ENCODE measurements at places on chromosomes 4 and X.

GRCh38 chr4:99379571-99379970 is 27.0 kb upstream of the ADH1C start:
- DNase-seq, result no peak

GRCh38 chr4:176044589-176044951 is 21.1 kb upstream of the WDR17 start:
- no peak for DNase-seq

DNA sequence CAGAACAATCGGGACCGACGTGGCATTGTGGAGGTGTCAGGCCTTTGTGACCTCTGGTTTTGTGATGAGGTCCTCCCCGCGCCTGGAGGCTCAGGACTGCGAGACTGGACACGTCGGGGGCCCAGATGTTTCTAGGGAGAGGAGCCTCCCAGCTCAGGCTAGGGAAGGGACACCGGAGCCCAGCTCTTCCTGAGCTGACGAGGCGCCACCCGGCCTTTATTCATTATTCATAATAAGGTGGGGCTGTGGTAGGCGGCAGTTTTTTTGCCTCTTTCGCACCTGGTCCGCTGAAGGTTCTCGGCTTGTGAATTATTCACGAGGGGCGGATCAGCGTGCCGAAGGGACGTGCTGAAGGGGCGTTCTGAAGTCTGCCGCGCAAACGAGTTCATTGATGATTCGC is 2.3 kb upstream of the UBA1 start:
- peak; percentile 39 for DNase-seq

GRCh38 chrX:39502486-39502885 is 595.3 kb downstream of the BCOR start:
- no peak for DNase-seq

DNA sequence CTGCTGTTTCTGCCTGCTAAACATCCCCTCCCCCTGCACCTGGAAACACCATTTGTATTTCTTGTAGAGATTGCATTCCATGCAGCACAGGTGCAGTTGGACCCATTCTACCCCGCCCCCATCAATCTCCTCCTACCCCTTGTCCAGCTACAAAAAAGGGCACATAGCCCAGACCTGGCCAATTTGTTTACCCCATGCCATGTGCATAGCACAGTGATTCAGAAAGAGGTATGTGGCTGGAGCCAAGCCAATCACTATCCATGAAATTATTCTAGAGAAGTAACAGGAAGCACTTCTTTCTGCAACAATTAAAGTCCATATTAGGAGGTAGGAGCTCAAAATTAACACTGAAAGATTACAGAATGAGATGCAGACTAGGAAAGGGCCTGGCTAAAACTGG is 20.2 kb upstream of the TMEM184C start:
- no peak for DNase-seq

DNA sequence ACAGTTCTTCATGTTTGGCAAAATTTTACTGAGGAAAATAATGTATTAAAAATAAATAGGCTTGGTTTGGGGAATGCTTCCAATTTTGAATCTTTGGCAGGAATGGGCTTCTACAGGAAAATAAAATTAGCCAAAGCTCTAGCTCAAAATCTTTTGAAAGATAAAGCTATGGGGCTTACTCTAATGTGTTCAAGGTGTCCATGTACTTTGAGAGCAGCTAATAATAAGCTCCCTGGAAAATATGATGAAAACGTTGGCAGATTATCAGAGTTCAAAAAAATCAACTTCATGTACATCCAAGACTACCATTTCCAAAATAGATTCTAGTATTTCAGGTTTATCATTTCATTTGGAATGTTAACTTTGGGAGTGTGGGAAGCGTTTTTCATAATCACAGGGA is 158.4 kb downstream of the EMCN start:
- DNase-seq, result no peak

- DNase-seq, result no peak
These were observed 103.3 kb downstream of the DHRSX start for GRCh38 chrX:2397229-2398063.

- DNase-seq, result no peak
These were observed 42.9 kb downstream of the PSAPL1 start for GRCh38 chr4:7391637-7392437.

- DNase-seq, result no peak
These were observed 1.2 kb downstream of the WDR44 start for GRCh38 chrX:118347131-118347530.

DNA sequence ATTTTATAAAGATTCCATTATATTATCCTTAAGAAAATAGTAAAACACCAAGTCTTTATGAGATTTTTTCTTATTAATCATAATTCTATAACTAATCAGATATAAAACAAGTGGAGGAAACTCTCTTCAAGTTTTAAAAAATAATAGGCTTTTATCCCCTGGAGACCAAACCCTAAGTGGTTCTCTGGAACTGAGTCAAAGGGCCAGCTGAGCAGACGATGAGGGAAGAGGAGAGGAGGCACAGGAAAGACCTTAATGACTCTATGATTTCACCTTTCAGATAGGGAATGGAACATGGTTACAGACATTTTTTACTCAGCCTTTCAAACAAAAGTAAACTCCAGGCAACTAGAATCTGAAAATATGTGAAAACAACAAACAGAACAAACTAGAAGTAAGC is 201.8 kb downstream of the SLC39A8 start:
- no peak for DNase-seq

GRCh38 chr4:94373752-94374151 is 31.1 kb upstream of the HPGDS start:
- DNase-seq, result no peak

- no peak for DNase-seq
These were observed 17.8 kb downstream of the ZNF185 start for GRCh38 chrX:152915541-152916241.

DNA sequence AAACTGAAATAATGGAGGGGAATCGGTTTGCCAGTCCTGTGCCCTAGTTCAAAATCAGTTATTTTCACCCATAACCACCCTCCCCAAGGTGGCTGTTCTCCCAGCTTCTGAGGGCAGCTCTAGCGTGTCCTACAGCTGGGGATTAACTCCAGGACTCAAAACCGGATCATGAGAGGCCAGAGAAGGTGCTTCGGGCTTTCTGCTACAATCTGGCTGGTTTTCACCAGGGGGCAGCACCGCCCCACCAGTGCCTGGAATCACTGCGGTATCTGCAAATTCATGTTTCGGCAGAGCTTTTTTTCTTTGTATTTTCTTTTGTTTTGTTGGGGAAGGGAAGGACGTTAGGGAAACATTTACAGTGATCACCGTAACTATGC is 28.4 kb downstream of the PDHA1 start:
- DNase-seq, result peak; percentile 65

GRCh38 chr4:31043382-31044062 is 323.4 kb downstream of the PCDH7 start:
- no peak for DNase-seq

DNA sequence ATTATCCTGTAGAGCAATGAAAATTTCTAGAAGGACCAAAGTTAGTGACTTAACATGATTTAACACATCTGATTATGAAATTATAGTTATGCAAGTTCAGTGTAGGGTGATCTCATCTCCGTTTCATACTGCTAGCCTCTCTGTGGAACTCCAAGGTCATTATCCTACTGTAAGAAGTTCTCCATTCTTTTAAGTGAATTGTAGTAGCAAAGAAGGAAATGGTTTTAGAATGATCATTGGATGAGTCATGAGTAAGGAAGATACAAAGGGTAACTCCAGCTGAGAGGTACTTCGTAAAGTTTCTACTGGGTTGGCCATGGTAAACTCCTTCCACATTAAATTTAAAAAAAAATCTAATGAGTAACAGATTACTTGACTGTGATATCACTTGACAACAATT is 215.0 kb upstream of the GIMD1 start:
- no peak for DNase-seq

GRCh38 chrX:7147413-7147977 is at the start of gene STS:
TSS of gene STS (plus strand) at chrX:7147712. CDS start at chrX:7253200, 105,488 bp downstream.
- DNase-seq, result peak; percentile 15

DNA sequence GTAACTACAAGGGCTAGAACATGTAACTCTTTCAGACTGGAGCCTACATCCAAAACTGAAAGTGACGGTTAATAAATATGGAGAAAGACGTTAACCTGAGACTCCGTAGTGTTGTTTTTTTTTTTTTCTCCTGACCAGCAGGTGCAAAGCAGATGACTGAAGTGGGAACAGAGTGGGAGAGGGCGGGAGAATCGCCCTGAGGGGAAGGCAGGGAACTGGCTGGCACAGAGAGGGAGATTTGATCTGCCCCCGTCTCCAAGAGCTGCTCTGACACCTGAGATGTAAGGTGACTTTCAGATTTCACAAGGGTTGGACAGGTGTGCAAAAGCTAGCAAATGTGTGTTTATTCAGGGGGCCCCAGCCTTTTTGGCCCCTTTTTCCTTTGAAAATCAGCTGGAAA is 180.2 kb downstream of the PALLD start:
- no peak for DNase-seq

DNA sequence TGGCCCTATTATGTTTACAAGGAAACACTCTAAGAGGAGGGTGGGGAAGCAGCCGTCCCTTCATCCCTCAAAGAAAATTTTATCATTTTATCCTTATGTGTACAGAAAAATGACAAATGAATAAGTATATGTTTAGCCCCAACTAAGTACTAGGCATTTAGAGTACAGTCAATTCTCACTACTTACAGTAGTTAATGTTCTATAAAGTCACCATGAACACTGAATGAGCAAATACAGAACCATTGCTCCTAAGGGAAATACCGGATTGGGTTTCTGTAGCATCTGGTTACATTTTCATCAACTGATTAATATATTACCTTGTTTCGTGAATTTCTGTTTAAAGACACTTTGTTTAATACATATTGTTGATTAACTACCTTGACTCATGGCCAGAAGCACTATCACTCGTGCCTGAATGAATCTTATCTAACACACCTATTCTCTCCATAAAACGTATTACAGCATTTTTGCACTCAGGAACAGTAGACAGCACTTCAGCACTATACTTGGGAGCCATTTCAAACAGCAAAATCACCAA is 109.3 kb downstream of the ASB9 start:
- no peak for DNase-seq

- DNase-seq, result no peak
These were observed 75.4 kb downstream of the FBXW7 start for GRCh38 chr4:152460488-152460887.

- no peak for DNase-seq
These were observed 321.3 kb downstream of the PTTG2 start for GRCh38 chr4:38281371-38282071.

DNA sequence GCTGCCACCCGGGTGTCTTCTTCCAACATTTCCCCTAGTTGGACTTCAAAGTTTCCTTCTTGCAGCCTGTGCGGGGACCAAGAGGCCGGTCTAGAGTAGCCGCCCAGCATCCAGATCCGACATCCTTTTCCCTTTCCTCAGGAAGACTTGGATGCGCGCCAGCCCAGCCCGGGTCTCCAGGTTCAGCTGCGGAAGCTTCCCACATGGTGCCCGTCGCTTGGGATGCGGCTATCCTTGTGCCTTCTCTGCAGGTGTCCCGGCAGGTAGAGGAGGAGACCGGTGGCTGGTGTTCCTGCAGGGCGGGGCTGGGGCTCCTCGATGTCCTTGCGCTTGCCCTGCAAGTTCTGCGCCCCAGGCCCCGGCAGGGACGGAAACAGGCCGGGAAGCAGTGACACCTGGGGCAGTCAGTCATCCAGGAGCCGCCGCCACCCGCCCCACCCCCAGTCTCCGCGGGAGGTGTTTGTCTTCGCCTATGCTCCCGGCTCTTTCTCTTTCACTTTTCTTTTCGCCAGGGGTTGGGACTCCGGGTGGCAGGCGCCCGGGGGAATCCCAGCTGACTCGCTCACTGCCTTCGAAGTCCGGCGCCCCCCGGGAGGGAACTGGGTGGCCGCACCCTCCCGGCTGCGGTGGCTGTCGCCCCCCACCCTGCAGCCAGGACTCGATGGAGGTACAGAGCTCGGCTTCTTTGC is at the start of gene IL15:
Gene IL15, plus strand, starts transcription at position 502 of the 689 bp plus-strand sequence. CDS start 82,882 bp downstream, outside the sequence.
- DNase-seq, result peak; percentile 46

GRCh38 chr4:40856840-40857362 is 107.1 kb downstream of the NSUN7 start:
- DNase-seq, result peak; percentile 22

DNA sequence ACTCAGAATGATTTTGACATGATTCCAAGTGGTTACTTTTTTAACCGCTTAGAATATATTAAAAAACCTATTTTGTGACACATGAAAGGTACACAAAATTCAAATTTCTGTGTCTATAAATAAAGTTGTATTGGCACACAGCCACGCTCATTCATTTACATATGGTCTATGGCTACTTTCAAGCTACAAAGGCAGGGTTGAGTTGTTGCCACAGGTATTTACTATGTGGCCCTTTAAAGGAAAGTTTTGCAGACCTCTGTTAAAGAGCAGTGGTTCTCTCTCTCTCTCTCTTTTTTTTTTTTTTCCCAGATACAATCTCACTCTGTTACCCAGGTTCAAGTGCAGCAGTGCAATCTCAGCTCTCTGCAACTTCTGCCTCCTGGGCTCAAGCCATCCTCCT is 23.0 kb downstream of the GPM6B start:
- no peak for DNase-seq

DNA sequence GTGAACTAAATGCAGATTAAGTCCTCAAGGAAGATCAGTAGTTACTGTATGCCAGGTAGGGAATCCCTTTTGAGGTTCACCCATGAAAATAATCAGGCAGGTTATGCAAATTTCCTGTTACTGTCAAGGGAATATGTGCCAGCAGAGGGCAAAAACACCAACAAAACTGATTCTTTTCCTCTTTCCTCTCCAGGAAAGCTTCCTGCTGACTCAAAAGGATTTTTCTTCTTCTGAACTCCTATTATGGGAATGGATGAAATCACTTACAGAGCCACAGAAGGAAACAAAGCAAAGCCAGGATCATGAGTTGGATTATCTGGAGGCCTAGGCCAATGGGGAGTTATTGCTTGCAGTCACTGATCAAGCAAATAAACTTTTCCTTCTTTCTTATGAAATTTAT is 49.7 kb downstream of the TMPRSS11F start:
- DNase-seq, result no peak

DNA sequence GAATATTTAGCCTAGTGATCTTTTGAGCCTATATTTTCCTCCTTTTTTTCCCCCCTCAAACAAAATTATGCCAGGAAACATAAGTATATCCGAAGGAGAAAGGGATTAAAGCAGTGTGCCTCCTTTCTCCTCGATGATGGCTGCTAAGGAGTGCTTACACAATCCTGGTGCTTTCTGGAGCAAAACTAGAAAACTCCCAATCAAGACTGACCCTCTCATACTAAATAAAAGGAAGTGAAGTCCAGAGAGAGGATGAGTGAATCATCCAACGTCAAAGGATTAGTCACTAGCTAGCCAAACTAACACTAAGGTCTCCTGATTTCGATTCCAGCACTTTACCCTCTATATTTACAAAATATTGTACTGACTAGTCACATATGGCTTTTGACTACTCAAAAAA is 146.8 kb downstream of the PPP3CA start:
- DNase-seq, result no peak

GRCh38 chr4:138741766-138742377 is 273.7 kb upstream of the NOCT start:
- DNase-seq, result no peak

GRCh38 chrX:54798137-54798536 is at the start of gene ITIH6:
TSS of gene ITIH6 (minus strand) at chrX:54798255. CDS start at chrX:54798210, 45 bp downstream.
- DNase-seq, result no peak

GRCh38 chrX:39764441-39764914 is 333.3 kb downstream of the BCOR start:
- DNase-seq, result no peak

All from activated CD4-positive, alpha-beta T cell treated with anti-CD3 and anti-CD28 coated beads, Interleukin-2, amount 50 U/mL, for 1 hour (primary cell).